Esophagus muscularis mucosa (tissue), 4 donors: ENCODE measurements at places on chromosomes 1 and 21. TPM values are rescaled to one million over a fixed set of nuclear protein-coding genes. Genes with fewer than 3 reads are reported as not detected.
A peak's percentile ranks its signal among the peaks of the same experiment; 100 is the strongest.

Gene PTPRC
- total RNA-seq, result 7.0 TPM

Gene DIO1
- not detected for total RNA-seq

Gene DVL1
- 66.9 TPM for total RNA-seq

Gene PLPPR4
- 1.4 TPM for total RNA-seq

GRCh38 chr1:241275981-241276380 lies 81.0 kb downstream of the RGS7 start:
- H3K4me3 ChIP-seq, result no peak overlapping the region
- H3K36me3 ChIP-seq, result no peaks in the 10 kb centered on the region
- H3K27ac ChIP-seq, result no peak overlapping the region
- no peaks in the 10 kb centered on the region for H3K27me3 ChIP-seq
- no peaks in the 10 kb centered on the region for H3K4me1 ChIP-seq

DNA sequence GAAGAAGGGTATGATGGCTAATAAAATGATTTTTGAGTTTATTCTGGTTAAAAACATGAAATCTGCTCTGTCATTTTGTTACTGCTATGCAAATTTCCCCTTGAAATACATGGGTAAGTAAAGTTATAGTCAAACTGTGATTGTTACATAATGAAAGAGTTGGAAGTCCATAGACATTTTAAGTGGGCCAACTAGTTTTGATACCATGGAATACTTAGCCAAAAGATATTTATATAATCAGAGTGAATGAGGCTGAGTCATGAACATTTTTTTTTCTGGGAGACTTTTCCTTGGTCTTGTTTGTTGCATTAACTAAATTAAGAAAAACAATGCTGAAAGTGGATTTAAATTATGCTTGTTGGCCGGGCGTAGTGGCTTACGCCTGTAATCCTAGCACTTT lies 58.2 kb upstream of the MPC2 start:
- no peak for DNase-seq
- peaks cover 34% of the 10 kb centered on the region for H3K36me3 ChIP-seq
- H3K27me3 ChIP-seq, result no peaks in the 10 kb centered on the region
- H3K27ac ChIP-seq, result no peak overlapping the region
- H3K4me3 ChIP-seq, result no peak overlapping the region
- no peaks in the 10 kb centered on the region for H3K4me1 ChIP-seq

- no peak overlapping the region for H3K4me3 ChIP-seq
- no peaks in the 10 kb centered on the region for H3K27me3 ChIP-seq
- H3K36me3 ChIP-seq, result no peaks in the 10 kb centered on the region
- H3K27ac ChIP-seq, result no peak overlapping the region
These were observed 138.2 kb upstream of the BRINP3 start for GRCh38 chr1:190615818-190616217.

- H3K4me1 ChIP-seq, result peaks cover 60% of the 10 kb centered on the region
- H3K4me3 ChIP-seq, result no peak overlapping the region
- H3K27ac ChIP-seq, result no peak overlapping the region
- no peaks in the 10 kb centered on the region for H3K27me3 ChIP-seq
These were observed 16.4 kb downstream of the EPHA2 start for GRCh38 chr1:16139473-16139962.

GRCh38 chr1:34455121-34455520 lies 278.4 kb downstream of the C1orf94 start:
- no peaks in the 10 kb centered on the region for H3K36me3 ChIP-seq
- no peak for DNase-seq
- H3K4me1 ChIP-seq, result no peaks in the 10 kb centered on the region
- no peak overlapping the region for H3K4me3 ChIP-seq

- no peak overlapping the region for H3K27ac ChIP-seq
- no peak overlapping the region for H3K4me3 ChIP-seq
- no peaks in the 10 kb centered on the region for H3K4me1 ChIP-seq
- DNase-seq, result no peak
- no peaks in the 10 kb centered on the region for H3K27me3 ChIP-seq
These were observed 11.4 kb downstream of the DEPDC1 start for GRCh38 chr1:68485431-68486022.

DNA sequence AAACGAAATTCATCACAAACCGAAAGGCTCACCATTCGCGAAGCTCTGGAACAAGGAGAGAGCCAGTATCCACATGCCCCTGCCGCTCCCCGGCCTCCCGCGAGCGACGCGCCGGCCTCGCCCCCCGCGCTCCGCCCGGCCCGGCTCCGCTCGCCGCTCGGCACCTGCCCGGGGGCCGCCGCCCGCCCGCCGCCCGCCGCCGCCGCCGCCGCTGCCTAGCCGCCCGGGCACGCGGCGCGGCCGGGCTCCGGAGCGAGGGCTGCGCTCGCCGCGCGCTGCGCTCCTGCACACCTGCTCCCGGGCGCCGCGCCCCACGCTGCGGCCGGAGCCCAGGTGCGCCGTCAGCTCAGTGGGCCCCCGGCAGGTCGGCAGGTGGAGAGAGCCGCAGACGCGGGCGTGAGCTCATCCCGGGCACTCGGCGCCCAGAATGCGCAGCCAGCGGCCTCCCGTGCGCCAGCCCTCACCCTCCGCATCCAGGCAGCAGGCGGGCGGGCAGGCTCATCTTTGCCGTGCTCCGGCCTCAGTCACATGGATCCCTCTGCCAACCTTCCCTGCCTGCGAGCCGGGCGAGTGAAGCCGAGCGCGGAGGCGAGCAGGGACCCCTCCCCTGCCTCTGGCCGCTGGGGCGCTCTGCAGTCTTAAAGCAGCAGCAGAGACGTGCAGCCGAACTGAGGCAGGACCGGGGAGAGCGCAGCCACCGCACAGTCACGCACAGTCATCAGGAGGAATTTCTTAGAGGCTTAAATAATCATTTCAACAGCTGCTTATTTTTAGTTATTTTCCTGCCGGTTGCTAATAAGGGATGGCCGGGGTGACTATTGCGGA lies at the start of gene DSCAM:
TSS of gene DSCAM (minus strand) at position 572 of the 825 bp plus-strand sequence. CDS start at position 75, 497 bp downstream.
- H3K27ac ChIP-seq, result no peak within 1 kb of the TSS
- no peaks in the 10 kb centered on the region for H3K36me3 ChIP-seq
- peaks cover 10% of the 10 kb centered on the region for H3K4me1 ChIP-seq
- H3K4me3 ChIP-seq, result no peak within 1 kb of the TSS
- H3K27me3 ChIP-seq, result peaks cover 5% of the 10 kb centered on the region

GRCh38 chr1:56034222-56034621 lies 545.1 kb downstream of the PLPP3 start:
- H3K27ac ChIP-seq, result no peak overlapping the region
- DNase-seq, result no peak

DNA sequence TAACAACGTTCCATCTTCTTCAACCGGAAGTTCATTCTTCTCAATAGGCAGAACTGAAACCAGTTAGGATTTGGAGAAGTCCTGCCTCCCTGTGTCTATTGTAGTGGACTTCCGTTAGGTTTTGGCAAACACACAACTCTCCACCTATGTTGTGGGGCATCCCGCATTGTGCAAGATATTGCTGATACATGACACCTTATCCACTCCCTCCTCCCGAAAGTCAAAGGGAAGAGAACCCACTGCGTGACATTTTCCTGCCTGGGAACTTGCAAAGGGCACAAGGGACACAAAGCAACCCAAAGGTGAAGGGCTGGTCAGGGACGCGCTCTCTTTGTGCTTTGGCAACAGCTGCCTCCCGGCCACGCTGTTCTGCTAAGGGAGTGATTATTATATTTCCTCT lies 164.8 kb downstream of the TPR start:
- no peak overlapping the region for H3K27ac ChIP-seq
- peaks cover 37% of the 10 kb centered on the region for H3K4me1 ChIP-seq
- H3K27me3 ChIP-seq, result no peaks in the 10 kb centered on the region
- H3K4me3 ChIP-seq, result no peak overlapping the region

DNA sequence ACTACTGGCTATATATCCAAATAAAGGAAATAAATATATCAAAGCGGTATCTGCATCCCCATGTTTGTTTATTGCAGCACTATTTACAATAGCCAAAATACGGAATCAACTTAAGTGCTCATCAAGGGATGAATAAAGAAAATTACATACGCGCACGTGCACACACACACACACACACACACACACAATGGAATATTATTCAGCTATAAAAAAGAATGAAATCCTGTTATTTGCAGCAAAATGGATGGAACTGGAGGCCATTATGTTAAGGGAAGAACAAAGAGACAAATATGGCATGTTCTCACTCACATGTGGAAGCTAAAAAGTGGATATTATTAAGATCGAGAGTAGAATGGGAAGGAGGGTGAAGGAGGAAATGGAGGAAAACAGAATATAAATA lies 20.2 kb downstream of the COPA start:
- H3K27me3 ChIP-seq, result no peaks in the 10 kb centered on the region
- DNase-seq, result no peak
- H3K36me3 ChIP-seq, result peaks cover 59% of the 10 kb centered on the region
- no peak overlapping the region for H3K27ac ChIP-seq
- no peak overlapping the region for H3K4me3 ChIP-seq

DNA sequence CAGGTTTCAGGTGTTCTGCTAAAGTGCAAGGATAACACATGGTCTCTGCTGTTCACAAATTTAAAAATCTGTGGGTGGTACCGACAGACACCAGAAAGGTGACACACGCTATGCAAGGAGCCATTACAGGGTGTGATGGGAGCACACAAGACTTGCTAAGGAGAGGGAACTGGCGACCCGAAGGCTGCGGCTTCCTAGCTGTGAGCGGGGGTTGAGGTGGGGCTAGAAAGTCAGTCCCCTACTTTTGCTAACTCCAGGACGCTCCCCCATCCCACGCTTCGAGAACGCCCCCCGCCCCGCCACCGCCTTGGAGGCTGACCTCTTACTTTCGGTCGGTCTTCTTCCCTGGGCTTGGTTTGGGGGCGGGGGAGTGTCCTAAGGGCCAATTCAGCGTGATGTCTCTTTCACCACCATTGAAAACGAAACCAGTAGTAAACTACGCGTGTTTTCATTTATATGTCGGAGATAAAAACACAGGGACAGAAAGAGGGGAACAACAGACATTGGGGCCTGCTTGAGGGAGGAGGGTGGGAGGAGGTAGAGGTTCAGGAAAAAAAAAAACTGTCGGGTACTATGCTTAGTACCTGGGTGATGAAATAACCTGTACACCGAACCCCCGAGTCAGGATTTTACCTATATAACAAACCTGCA lies 1.1 kb downstream of the CKS1B start:
- H3K4me3 ChIP-seq, result peak overlapping the region; percentile 74
- no peak for DNase-seq
- H3K27me3 ChIP-seq, result no peaks in the 10 kb centered on the region
- peak overlapping the region; percentile 96 for H3K27ac ChIP-seq

DNA sequence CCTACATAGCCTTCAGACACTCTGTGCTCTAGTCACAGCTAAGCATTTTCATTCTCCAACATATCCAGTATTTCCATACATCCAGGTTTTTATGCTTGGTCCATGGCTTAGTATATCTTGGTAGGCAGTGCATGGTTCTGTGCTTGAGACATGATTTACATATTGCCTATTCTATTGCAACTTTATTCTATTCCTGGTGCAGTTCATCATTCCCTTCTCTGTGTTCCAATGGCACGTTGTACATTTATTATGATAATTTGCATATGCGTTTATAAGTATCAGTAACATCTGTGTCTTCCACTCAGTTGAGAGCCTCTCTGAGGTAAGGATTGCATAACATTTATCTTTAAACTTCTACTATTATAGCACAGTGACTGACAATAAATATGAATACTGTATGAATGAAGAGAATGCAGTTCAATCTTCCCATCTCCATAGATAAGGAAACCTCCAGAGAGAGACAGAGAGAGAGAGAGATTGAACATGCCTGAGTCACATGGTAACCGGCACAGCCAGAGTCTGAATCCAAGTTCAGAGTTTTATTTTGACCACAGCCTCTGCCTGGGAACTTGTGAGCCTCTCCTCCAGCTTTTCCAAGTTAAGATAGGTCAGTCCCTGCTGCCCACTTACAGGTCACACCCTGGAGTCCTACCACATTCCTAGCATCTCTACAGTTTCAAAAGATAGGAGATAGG lies 41.5 kb downstream of the PLPPR5 start:
- no peaks in the 10 kb centered on the region for H3K27me3 ChIP-seq
- H3K4me3 ChIP-seq, result no peak overlapping the region
- H3K36me3 ChIP-seq, result no peaks in the 10 kb centered on the region
- no peak for DNase-seq

DNA sequence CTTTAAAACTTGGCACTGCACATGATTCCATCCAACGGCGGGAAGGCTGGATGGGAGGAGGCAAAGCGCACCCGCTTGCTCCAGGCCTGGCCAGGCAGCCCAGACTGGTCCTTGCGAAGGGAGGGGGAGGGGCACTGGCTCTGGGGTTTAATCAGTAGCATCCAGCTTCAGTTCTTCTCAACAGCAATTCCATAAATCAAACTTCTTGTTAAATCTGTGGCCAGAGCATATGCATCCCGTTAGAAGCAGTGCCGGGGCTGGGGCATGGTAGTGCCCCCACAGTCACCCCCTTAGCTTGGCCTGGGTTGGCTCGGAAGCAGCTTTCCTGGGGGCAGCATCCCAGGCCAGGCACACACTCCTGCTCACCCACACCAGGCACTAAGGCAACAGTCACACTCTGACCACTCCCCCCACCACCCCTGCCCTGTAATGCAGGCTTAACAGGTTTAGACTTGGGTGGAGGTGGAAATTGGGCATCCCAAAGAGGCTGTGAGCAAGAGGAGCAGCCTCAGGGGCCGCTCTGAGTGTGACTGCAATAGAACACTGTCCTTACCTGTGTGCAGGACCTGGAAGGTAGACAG lies 94.1 kb upstream of the CASZ1 start:
- H3K36me3 ChIP-seq, result no peaks in the 10 kb centered on the region
- H3K27me3 ChIP-seq, result peaks cover 85% of the 10 kb centered on the region
- no peak overlapping the region for H3K4me3 ChIP-seq
- H3K27ac ChIP-seq, result no peak overlapping the region
- no peak for DNase-seq

DNA sequence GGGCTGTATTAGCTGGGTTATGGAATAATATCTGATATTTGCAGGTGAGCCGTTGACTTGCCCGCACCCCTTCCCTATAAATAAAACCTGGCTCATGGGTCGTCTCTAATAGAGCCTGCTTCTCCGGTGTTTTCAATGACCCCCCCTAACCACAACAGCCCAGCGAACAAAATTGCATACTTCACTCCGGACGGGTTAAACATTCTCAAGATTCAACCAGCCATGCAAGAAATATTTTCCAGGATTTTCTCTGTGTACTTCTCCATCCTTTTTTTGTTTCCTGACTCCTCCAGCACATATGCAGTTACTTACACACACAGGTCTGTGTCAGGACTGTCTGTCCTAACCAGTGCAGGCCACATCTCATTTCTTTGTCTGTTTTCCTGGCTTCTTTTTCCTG lies 267.7 kb downstream of the ZNF648 start:
- no peak overlapping the region for H3K27ac ChIP-seq
- no peaks in the 10 kb centered on the region for H3K27me3 ChIP-seq
- no peak for DNase-seq

- no peak overlapping the region for H3K4me3 ChIP-seq
- H3K27me3 ChIP-seq, result no peaks in the 10 kb centered on the region
- DNase-seq, result no peak
- no peak overlapping the region for H3K27ac ChIP-seq
- H3K36me3 ChIP-seq, result no peaks in the 10 kb centered on the region
- H3K4me1 ChIP-seq, result no peaks in the 10 kb centered on the region
These were observed 56.6 kb upstream of the PPP2R5A start for GRCh38 chr1:212228591-212229119.
